ENCODE measurements at places on chromosomes 12 and 14.

- DNase-seq: no peak
Observed at GRCh38 chr12:114661245-114661644, 22.7 kb downstream of the TBX3 start.

DNA sequence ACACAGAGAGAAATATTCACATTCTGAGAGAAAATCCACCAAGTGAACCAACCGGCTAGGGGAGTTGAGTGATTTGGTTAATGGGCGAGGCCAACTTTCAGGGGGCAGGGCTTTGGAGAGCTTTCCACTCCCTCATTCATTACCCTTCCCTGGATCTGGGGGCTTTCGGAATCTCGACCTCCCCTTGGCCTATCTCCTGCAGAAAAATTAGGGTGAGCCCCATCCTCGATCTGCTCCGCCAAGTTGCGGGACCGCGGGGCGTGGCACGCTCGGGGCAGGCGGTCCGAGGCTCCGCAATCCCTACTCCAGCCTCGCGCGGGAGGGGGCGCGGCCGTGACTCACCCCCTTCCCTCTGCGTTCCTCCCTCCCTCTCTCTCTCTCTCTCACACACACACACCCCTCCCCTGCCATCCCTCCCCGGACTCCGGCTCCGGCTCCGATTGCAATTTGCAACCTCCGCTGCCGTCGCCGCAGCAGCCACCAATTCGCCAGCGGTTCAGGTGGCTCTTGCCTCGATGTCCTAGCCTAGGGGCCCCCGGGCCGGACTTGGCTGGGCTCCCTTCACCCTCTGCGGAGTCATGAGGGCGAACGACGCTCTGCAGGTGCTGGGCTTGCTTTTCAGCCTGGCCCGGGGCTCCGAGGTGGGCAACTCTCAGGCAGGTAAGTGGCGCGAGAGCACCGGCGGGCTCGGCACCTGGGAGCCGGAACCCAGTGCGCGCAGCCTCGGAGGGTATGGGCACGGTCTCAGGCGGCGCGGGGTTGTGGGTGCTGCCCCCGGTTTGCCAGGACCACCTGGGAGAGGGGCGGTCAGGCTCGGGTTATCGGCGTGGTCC lies at the start of gene ERBB3:
TSS of gene ERBB3 (plus strand) at position 443 of the 833 bp plus-strand sequence. CDS start at position 579, 136 bp downstream.
- peak; percentile 82 for DNase-seq

DNA sequence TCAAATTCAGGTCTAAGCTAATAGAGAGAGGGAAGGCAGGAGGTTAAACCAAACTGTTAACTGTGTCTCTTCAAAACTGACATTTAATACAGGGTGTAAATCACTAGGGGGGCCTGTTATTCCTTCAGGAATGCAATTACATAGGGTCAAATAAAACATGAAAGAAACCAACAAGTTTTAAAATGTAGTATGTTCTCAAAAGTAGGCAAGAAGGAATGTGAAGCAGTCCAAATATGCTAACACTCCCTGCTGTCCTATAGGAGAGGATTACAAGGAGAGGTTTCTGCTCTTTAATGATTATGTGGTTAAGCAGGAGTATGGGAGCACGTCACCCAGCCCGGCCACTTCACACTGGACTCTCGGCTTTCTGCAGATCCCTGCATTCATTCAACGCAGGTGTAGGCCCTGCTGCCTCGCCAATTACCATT lies 42.5 kb upstream of the BMP4 start:
- DNase-seq: peak; percentile 86

GRCh38 chr14:102389246-102389645 lies 26.5 kb downstream of the TECPR2 start:
- no peak for DNase-seq

GRCh38 chr14:69261761-69262331 lies 1.9 kb downstream of the GALNT16 start:
- DNase-seq: no peak

GRCh38 chr12:69284131-69284530 lies 44.8 kb downstream of the CPSF6 start:
- DNase-seq: peak; percentile 75

DNA sequence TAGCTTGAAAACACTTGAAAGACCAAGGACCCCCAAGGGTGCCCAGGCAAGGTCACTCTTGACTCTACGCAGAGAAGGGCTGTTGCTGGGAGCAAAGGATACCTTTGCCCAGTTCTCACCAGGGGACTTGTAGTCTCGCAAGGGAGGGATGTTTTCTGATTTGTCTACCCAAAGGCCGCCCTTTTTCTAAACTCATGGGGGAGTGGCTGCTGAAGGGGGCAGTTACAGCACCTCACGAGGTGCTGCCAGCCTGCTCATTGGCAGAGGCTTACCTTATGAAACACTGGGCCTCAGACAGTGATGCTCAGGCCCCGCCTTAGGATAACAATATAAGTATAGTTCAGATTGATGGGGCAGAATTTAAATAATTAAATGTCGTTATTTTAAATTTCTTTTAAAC lies 107.0 kb downstream of the ETV6 start:
- DNase-seq: no peak

DNA sequence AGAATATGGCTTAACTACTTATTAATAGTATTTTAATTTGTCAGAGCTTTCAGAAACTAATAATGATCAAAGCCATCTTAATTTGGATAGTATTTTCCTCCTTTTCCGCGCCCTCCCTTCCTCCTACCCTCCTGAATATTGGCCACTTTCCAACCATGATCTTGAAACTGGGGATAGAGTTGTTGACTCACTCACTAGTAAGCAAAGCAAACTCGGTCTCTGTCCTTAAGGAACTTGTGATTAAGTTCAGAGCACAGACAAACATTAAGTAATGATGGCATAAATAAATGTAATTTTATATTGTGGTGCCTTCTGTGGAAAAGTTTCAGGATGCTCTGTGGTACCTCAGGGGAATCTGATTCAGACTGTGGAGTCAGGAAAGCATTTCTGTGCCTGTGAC lies 75.7 kb downstream of the LRRK2 start:
- peak; percentile 0 for DNase-seq

DNA sequence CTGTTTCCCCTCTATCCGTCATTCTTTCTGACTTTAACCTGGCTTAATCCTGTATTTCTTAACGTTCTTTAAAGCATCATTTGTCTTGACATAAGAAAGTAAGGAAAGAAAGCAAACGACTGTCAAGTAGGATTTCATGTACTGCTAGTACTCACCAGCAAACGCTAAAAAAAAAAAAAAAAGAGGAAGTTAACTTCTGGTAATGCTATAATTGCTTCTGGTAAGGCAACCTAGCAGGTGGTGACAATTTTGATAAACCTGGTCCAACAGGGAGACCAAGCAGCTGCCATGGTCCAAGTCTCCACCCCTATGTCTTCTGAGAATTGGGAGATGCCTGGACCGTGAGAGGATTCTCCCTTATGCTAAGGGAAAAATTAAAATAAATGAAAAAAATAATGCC lies 306.6 kb downstream of the DAD1 start:
- DNase-seq: no peak

- DNase-seq: peak; percentile 32
Observed at GRCh38 chr14:34628681-34629135, 1.2 kb downstream of the SNX6 start.

DNA sequence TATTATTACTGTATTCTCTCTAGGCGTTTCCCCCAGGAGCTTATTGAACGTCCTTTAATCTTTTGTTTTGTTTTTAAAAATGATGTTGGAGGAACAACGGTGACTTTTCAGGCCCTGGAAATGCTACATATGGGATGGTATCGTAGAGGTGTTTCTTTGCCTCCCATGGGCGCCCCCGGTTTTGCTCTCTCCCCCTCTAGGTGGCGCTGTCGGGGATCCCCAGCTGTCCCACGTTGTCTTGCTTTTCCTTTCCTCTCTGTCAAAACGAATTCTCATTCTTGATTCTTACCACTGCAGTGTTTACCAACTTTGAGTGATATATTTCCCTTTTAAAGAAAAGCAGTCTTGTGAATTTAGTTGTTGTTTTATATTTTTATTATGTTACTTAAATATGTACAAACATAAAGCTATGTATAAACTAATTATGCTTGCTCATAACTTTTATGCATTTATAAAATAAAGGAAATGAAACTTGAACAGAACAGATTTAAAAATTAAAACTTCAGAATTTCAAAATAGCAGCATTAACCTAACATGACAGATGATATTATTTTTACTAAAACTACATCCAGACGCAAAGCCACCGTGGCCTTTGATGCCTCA lies 171.9 kb downstream of the RGS6 start:
- no peak for DNase-seq

GRCh38 chr14:103122947-103123633 lies at the start of gene TNFAIP2:
Gene TNFAIP2, plus strand, starts transcription at chr14:103123461. Its CDS starts 2,997 bp downstream, at chr14:103126458.
- no peak for DNase-seq

GRCh38 chr14:79279645-79280597 lies 931.4 kb downstream of the DIO2 start:
- DNase-seq: no peak

DNA sequence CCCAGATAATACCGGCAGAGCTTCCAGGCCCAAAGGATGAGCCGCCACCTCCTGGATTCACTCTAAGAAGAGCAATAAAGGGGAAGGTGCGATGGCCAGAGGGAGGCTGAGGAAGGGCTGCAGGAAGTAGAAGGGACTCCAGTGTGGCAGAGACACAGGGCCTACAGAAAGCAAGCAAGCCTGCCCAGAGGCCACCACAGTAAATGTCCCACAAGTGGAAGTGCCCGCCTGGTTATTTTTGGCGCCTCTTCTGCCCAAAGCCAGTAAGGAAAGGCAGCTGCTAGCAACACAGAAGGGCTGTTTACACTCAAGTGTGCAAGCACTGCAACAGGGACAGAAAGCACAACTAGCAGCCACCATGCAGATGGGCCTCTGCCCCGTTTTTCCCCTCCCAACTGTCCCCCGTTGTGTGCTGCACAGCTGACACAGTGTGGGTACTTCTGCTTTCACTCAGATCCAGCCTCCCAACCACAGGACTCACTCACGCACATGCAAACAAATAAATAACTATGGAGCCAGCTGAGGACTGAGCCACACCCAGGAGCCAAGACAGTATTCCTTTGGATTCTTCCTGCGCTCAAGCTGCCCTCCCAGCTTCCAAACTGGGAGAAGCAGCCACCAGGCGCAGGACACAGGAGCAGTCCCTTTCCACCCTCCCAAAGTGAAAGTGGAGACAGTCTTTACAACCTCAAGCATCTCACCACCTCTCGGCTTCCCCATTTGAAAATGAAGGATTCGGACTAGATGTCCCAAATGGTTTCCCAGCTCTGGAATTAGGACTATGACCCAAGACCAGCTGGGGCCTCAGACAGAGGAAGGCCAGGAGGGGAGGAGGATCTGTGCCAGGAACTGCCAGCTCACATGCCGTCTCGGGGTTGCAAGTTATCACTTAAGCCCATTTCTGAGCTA lies 40.0 kb upstream of the PNMA1 start:
- no peak for DNase-seq

Data from fibroblast of skin of right biceps (primary cell).